ENCODE measurements at places on chromosomes 2 and 18.

DNA sequence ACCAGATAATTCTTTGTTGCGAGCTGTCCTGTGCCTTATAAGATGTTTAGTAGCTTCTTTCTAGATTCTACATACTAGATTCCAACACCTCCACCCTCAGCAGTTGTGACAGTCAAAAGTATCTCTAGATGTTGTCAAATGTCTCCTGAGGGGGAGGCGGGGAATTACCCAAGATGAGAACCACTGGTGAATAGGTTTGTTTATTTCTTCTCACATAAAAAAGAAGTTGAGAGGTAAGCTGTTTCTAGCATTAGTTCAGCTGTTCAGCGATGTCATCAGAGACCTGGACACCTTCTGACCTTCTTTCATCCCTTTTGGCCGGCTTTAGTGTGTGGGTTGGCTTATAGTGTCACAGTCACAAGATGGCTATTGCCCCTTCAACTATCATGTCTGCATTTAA is 237.5 kb upstream of the SP5 start:
- no peak for DNase-seq

- no peak for DNase-seq
Observed at GRCh38 chr2:71006955-71007799, 12.5 kb upstream of the TEX261 start.

DNA sequence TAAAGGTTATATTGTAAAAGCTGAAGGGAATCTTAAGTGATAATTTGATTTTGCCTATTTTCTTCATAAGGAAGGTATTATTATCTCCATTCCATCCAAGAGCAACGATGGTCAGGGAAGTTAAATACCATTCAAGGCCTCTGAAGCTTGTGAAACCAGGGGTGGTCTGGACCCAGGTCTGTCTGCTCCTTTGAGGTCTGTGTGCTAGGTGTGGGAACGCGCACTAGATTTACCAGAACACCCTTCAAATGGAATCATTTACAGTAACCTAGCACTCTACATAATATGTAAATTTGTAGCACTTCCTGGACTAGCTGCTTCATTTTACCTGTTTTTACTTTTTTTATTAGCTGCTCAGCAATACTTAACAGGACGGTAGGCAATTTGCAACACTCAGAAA is 6.4 kb upstream of the TRIB2 start:
- DNase-seq: no peak

DNA sequence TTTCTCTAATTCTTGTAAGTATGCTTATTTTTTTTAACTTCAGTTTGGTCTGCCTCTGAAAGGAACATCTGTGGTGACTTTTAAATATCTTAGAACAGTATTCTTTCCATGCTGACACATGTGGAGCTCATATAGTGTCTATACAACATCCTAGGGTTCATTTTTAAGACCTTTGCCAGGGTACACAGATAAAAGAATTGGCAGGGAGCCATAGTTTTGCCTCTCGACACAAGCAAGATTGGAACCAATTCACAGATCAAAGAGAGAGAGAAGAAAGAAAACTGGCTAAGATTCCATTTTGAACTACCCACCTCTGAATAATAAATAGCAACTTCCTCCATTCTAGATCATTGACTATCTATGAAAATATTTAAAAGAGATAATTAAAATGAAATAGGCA is 142.7 kb upstream of the ST6GAL2 start:
- no peak for DNase-seq

GRCh38 chr18:67376372-67376771 is 140.1 kb downstream of the DSEL start:
- no peak for DNase-seq

DNA sequence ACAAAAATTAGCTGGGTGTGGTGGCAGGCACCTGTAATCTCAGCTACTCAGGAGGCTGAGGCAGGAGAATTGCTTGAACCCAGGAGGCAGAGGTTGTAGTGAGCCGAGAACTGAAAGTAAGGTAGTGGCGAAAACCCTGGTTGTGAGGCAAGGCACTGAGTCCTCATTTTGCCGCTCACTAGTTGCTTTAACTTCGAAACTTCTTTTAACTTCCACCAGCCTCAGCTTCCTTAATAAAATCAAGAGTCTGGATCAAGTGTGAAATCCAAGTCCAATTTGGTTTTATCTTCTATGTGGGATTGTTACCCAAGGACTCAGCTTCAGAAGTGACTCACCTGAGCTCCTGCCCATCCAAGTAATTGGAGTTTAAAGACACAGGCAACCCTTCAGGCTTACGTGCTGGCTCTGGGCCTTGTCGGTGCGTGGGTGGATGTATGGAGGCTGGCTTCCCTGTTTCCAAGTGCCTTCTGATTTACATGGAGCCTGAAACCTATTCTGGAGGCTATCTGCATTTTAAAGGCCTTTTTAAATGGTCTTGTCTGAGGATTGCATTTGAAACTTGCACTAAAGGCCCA is 374.2 kb upstream of the ID2 start:
- DNase-seq: no peak

GRCh38 chr2:43461453-43462073 is 134.3 kb downstream of the THADA start:
- no peak for DNase-seq

DNA sequence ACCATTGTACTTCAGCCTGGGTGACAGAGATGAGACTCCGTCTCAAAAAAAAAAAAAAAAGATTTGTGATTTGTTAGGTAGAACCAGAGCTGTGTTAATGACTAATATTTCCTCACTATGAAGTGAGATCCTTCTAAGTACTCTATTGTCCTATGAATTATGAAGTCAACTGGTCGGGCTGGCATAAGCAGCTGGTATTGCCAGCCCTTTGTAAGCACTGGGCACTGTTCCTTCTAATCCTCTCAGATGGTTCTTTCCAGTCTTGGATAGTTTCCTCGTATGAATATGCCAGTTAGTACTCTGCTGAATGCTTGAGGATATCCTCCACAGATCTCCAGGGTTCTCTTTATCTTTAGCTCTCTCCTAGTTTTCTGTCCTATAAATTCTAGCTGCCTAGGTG is 223.1 kb upstream of the SP5 start:
- DNase-seq: no peak

GRCh38 chr2:26807788-26808460 is 22.1 kb downstream of the CENPA start:
- peak; percentile 32 for DNase-seq

DNA sequence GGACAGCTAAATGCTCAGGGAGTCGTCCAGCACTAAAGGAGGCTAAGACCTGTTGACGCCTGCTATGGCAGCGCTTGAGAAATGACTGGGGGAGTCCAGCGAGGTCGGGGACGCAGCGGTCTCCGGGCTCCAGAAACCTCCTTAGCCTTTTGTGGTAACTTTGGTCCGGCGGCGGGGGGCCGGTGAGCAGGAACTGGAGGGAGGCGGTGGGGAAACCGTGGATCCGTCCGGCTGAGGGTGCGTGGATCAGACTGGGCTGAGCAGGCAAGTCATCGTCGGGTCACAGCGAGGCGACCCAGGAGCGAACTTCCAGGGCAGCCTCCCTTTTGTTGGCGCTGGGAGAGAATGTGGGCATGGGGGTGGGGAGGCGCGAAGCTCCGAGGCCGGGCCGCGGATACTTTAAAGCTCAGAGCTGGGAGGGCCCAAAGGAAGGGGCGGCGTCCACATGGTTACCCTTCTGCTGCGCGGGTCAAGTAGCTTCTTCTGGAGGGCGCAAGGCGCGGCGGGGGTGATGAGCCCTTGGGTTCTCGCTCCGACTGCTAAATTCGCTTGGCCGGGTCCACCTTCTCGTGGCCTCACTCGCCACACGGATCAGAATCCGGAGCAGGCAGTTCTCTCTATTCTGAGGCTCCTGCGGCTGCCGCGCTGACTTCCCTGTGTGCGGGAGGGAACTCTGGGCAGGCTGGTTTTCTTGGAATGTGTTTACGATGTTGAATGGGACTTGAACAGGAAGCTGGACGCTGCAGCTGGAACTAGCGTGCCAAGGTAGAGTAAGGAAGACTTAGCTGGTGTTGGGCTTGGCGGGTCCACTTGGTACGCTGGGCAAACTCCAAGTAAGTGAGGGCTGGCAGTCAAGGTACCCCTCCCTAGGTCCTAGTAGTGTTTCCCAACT is 920 bp downstream of the GULP1 start:
- peak; percentile 96 for DNase-seq

DNA sequence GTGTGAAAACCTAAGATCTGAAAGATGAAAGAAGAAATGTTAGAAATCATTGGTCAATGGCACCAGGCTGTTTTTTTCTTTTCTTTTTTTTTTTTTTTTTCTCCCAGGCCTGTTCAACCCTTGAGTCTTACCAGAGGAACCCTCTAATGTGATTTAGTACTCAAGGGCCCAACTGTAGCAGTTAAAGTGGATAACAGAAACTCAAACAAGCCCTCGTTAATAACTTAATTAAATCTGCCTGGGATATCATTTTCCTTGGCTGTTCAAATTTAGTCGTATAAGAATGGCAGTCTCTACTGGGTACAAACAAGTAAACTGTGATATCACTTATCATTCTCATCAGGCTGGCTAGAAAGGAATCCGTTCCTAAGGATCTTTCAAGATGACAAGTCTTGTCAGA is 16.5 kb downstream of the ARL4C start:
- no peak for DNase-seq

GRCh38 chr2:36060133-36060532 is 295.4 kb upstream of the CRIM1 start:
- DNase-seq: no peak

- no peak for DNase-seq
Observed at GRCh38 chr18:37361335-37362157, 204.1 kb downstream of the CELF4 start.

DNA sequence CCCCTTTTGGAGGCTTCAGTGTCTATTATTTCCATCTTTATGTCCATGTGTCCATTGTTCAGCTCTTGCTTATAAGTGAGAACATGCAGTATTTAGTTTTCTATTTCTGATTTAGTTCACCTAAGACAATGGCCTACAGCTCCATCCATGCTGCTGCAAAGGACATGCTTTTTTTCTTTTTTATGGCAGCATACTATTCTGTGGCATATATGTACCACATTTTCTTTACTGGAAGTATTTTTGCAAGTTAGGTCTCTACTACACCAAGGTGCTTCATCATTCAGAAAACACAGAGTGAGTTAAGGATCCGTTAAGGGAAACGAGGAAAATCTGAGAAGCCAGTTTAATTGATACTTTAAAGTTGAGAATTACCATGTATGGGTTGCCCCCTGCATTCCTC is 297.2 kb downstream of the CDCA7 start:
- no peak for DNase-seq

GRCh38 chr2:228474466-228474865 is 293.0 kb upstream of the SPHKAP start:
- DNase-seq: peak; percentile 9

DNA sequence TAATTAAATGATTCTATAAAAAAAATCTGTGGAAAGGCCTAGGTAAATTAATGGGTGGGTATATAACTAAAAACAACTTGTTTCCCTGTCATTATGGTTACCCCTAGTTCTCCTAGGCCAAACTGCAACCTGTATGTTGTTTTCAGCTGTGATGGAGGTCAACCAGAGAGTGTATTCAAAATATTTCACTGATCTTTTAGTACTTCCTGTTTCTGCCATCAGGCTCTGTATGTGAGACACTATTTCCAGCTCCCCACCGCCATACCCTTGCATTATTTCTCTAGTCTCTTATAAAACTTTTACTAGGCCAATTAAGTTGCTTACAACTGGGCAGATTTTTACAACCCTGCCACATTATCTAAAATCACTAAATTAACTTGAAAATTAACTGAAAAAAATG is 21.0 kb upstream of the CDKL4 start:
- DNase-seq: no peak

- DNase-seq: no peak
Observed at GRCh38 chr2:11393711-11394236, 49.3 kb upstream of the ROCK2 start.

DNA sequence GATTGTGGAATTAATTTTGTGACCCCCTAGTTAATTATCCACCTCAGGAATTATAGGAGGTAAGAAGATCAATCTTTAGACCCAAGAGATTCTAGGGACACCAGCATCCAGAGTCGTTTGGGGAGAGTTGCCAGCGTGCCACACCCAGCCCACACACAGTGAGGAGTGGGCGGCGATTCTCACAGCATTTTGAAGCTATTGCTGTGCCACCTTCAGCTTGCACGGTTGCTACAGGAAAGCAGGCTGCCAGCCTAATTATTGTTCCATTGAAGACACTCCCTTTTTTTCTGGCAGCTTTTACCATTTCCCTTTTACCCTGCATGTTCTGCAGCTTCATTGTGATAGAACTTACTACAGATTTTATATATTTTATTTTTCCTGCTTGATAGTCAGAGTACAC is 13.1 kb upstream of the MYL12A start:
- no peak for DNase-seq

Data from fibroblast of gingiva (primary cell).